RKO (cell line): ENCODE measurements at places on chromosomes 4 and X.

DNA sequence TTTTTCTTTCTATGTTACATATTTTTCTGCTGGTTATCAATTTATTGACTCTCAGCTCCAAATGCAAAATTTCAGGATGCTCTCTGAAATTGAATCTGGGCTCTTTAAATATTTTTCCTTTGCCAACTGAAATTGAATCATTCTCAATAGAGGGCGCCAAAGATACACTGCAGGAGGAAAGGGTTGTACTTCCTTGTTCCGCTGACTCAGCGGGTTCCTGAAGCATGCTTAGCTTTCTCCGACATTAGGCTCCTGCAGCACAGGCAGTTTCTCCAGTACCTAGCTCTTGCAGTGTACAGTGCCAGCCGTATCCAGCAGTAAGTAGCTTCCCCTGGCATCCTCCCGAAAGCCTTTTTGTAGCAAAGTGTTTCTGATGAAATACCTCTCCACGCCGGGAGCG is 28.8 kb upstream of the CFAP47 start:
- DNase-seq = peak; percentile 88

- no peak for DNase-seq
Measured at GRCh38 chr4:25783126-25783525, 79.7 kb downstream of the SEL1L3 start.

DNA sequence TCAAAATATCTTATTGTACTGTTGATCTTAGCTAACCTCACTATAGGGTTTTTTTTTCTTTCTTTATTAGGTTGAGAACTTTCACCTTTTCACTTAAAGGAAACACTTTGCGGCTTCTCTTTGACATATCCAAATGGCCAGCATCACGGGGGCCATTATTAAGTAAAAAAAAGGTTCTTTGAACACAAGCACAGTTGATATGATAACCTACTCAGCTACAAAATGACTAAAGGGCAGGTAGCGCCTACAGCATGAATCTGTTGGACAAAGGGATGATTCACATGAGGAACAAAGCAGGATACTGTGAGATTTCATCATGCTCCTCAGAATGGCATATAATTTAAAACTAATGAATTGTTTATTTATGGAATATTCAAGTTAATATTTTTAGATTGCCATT is 119.6 kb downstream of the CCSER1 start:
- DNase-seq = no peak

GRCh38 chr4:15653864-15654592 is 1.1 kb downstream of the FBXL5 start:
- DNase-seq = peak; percentile 88

GRCh38 chrX:155966876-155967275 is 30.6 kb upstream of the IL9R start:
- DNase-seq = peak; percentile 89

DNA sequence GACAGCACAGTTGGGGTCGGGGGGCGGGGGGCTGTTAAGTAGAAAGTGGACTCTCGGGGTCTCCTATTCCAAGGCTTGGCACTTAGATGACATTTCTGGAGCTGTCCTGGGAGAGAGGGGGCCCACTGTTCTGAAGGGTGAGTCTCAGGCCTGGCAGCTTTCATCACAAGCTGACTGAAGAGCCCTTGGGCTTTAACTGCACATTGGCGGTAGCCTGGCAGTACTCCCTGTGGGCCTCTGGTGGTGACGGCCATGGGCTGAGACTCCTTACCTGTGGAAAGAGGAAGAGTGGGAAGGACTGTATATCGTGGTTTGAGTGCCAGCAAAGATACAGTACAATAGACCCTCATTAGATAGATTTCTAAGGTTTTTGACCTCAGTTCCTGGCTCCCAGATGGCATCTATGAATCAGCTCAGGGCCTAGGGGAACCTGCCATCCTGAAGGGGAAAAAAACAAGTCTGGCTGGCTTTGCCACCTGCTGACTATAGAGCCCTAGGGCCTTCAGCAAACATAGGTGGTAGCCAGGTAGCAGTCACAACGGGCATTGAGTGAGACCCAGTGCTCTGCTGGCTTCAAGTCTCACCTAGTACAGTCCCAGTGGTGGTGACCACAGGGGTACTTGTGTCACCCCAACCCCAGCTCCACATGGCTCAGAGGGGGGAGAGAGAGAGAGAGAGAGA is 87.9 kb downstream of the ANKRD17 start:
- no peak for DNase-seq

DNA sequence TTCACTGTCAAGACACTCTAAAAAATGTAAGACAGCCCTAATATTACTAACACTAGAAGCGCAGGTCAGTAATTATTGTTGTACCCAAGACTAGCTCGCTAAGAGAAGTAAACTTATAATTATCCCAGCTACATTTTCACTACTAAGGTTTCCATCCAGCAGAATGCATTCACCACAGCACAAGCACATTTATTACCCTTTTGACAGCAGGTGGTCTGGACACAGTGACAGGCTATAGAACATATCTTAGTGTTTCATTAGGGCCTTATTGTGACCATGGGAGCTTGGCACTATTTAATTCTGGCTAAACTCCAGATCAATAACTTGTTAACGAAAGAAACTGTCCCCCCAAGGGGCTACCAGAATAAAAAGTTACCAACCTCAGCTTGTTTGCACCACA is 237.7 kb downstream of the ENOX2 start:
- DNase-seq = no peak

DNA sequence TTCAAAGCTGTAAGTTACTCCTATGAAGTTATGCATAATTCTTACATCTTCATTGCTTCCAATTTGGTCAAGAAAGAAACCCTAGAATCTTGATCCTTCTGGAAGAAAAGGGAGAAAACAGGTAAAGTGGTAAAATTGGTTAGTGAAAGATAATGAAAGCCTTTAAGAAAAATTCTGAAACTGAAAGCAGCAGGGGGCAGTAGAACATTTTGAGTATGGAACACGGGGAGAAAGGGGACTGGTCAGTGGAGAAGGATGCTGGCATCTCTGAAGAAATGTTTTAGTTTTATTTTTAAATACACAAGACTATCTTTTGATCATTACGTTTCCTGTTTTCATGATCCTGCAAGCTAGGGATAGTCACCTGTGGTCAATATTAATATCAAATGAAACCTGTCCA is 54.3 kb downstream of the SLIT2 start:
- DNase-seq = no peak

DNA sequence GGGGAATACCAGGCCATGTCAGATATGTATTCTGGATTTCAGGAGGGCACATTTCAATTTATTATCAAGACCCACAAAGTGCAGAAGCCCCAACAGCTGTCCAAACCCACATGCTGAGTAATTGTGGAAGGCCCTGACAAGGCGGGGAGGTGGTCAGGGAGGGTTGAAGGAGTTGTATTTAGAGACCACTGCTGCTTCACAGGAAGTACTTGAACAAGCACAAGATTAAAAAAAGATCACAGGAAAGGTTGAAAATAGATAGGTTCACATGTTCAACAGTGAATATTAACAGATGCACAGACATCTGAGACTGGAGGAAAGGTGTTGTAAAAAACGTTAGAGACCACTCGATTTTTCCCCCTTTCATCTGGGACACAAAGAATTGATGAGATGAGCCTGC is 17.9 kb downstream of the ATP8A1 start:
- DNase-seq = no peak

GRCh38 chr4:182764137-182764536 is 153.0 kb downstream of the DCTD start:
- no peak for DNase-seq

DNA sequence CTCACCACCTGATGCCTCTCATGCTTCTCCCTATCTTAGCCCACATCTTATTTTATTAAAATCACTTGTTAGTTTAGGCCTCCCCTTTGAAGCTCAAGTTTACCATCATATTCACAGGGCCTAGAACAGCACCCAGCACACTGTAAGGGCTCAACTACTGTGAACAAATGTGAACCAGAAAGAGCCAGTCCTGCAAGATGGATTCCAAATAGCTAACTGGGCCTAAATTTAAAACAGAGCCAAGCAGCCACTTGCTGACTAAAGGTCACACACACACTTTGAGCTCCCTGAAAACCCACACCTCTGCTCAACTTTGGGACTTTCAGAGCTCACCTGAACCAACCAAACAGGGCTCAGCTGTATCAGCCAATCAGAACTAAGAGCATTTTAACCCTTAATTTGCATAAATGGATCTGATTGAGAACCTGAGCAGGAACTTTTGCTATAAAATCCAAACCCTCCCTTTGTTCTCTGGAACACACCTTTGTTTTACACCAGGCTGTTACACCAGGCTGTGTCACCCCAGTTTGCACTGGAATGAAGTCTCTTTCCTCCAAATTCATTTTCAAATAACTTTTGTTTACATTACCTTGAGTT is 62.1 kb upstream of the EXOC1L start:
- DNase-seq = no peak

DNA sequence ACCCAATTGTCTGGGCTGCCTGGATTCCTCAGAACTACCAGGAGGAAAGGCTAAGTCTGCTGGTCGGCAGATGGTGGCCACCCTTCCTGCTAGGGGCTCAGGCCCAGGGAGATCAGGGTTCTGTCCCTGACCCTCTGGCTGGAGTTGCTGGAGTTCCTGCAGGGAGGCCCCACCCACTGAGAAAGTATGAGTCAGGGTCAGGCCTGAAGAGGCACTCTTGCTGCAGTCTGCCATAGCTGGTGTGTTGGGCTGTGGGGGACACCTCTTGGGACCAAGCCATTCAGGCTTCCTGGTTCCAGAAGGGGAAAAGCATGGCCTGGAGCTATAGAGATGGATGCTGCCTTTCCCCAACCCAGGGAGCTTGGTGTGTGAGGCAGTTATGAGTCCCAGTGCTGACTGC is 40.4 kb upstream of the PCDH18 start:
- no peak for DNase-seq

DNA sequence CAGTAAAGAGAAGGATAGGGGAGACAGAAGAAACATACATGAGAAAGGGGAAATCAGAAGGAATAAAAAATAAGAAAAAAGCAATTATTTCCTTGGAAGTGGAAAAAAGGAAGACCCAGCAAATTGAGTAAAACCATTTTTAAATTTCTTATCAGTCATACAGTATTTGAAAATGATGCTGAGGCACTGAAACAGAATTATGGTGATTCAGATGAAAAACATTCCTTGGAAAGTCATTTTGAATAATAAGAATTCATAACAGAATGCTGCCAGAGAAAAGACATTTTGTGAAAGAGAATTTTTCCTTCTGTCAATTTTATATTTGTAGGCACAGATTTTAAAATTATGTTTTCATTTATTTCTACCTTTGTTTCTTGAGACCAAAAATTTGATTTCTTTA is 895.5 kb upstream of the EPHA5 start:
- DNase-seq = no peak

DNA sequence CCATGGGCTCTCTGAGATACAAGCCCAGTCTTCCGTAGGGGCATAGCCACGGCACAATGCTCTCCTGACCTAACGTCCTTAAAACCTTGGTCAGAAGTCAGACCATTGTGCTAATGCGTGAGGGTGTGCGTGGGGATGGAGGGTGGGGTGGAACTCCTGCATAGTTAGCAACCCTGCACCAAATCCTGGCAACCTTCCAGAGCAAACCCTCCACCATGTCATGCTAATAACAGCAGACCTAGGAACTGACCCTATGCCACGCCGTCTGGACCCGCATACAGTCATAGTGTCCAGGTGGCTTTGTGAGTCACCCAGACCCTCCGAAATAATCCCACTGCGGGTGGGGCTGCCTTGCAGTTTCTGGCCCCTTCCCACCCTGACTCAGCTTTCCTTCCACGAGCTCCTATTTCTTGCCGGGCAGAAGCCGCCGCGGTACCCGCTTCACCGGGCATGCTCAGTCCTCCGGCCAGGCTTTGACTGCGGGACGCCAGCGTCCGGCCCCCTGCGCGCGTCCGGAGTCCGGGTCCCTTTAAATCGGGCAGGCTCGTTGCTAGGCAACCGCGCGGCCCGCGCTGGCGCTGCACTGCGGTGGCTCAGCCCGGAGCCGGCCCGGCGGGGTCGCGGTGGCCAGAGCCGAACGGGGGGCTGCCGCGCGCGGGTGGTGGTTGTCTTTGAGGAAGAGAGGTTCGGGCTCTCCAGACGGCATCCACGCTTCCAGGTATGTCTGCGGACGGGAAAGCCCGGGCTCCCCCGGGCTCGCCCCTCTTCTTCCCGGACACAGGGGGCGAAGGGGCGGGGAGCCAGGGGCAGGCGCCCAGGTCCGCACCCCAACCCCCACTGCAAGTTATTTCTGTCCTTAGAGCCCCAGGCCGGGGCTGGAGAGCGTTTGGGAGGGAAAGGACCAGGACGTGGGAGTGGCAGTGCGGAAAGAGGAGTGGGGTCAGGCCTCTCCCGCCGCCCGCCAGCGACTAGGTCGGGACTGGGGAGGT is at the start of gene CCDC160:
Gene CCDC160 (plus strand): TSS at position 557 of the 989 bp plus-strand sequence. CDS start 7,619 bp downstream, outside the sequence.
- no peak for DNase-seq

DNA sequence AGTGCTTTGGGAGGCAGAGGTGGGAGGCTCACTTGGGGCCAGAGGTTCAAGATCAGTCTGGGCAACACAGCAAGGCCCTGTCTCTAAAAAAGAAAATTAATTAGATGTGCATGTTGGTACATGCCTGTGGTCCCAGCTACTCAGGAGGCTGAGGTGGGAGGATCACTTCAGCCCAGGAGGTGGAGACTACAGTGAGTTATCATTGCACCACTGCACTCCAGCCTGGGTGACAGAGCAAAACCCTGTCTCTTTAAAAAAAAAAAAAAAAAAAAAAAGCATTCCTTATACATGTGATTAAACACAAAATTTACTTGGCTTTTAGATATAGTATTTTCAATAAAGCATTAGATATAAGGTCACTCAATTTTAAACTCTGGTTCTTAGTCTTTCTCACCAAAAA is 34.9 kb downstream of the SMARCA1 start:
- no peak for DNase-seq

GRCh38 chr4:20847124-20847747 is 147.0 kb downstream of the PACRGL start:
- no peak for DNase-seq

- DNase-seq = no peak
Measured at GRCh38 chrX:39771089-39771488, 326.7 kb downstream of the BCOR start.

GRCh38 chr4:89175611-89176010 is 64.3 kb downstream of the TIGD2 start:
- no peak for DNase-seq

GRCh38 chr4:39308611-39309010 is 57.6 kb downstream of the RFC1 start:
- no peak for DNase-seq

DNA sequence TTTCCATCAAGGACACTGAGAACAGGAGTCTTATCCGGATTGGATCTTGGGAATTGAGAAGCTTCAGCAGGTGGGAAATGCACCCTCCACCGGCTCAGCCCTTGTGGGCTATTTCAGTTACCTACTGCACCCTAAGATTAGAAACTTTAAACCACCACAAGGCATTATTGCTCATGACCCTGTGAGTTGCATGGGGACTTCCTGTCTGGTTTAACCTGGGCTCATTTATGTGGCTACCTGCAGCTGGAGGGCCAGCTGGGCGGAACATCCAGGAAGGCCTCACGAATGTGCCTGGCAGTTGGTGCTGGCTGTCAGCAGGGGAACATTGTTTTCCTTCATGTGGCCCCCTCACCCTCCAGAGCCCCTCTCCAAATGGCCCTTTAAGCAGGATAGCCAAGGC is 164.1 kb downstream of the DEFB131A start:
- DNase-seq = no peak

DNA sequence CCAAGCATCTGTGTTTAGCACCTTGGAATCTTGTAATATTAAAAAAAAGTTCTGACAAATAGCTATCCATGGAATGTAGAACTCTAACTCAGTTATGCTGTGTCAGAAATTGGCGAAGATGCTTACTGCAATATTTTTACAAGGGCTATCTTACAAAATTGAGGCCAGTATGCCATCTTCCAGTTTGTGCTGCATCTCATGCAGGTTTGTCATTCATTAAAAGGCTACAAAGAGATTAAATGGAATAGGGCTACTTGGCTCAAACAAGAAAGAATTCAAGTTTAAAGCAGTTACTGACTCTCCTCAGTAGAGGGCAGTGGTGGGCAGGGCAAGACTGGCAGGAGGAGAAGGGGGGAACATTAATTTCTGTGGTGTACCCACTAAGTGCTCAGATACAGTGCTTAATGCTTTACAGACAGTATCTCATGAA is 66.5 kb downstream of the SHROOM4 start:
- DNase-seq = peak; percentile 40
